ENCODE measurements at places on chromosomes 16 and 17.

- H3K27me3 ChIP-seq: peaks cover 2% of the 10 kb centered on the region
- peaks cover 18% of the 10 kb centered on the region for H3K36me3 ChIP-seq
- no peak overlapping the region for H3K4me3 ChIP-seq
- no peak for DNase-seq
Observed at GRCh38 chr17:1735834-1736347, 6.8 kb upstream of the SERPINF2 start.

DNA sequence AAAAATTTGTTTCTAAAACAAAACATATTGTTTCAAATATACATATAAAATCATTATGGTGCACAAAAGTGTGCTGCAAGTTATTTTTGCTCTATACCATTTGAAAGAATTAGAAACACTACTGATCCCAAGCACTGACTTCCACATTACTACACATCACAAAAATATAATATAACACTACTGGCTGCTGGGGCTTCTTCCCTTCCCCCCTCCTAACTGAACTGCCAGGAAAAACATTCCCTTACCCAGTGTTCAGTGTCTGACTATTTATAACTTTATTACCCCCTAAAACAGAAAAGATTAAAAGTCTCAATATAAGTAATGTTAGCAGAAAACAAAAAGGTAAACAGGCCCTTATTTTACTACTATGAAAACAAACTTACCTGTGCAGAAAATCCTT lies 36.9 kb downstream of the GPATCH8 start:
- no peaks in the 10 kb centered on the region for H3K27me3 ChIP-seq
- H3K4me3 ChIP-seq: no peak overlapping the region
- no peak for DNase-seq

DNA sequence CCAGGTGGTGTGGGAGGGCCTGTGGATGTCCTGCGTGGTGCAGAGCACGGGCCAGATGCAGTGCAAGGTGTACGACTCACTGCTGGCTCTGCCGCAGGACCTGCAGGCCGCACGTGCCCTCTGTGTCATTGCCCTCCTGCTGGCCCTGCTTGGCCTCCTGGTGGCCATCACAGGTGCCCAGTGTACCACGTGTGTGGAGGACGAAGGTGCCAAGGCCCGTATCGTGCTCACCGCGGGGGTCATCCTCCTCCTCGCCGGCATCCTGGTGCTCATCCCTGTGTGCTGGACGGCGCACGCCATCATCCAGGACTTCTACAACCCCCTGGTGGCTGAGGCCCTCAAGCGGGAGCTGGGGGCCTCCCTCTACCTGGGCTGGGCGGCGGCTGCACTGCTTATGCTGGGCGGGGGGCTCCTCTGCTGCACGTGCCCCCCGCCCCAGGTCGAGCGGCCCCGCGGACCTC lies 798 bp downstream of the CLDN9 start:
- H3K27me3 ChIP-seq: peaks cover 27% of the 10 kb centered on the region
- no peak overlapping the region for H3K27ac ChIP-seq
- H3K36me3 ChIP-seq: no peaks in the 10 kb centered on the region
- H3K4me1 ChIP-seq: peaks cover 12% of the 10 kb centered on the region
- DNase-seq: no peak
- no peak overlapping the region for H3K4me3 ChIP-seq

DNA sequence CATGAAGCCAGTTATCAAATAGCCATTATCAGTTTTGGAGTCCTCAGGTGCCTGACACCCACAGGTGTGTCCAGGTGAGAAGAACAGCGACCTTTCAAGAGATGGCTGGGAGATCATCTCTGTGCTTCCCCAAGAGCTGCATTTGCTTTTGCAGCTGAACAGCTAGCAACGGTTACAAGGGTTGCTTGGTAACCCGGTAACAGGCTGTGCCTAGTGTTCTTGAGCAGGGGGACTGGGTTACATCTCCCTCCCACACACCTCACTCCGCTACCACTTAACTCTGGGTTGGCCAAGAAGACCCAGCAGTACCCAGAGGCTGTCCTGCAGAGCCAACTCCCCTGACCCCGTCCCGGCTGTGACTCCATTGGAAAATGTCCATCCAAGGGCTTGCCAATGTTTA lies 147.0 kb downstream of the SLC39A11 start:
- peaks cover 12% of the 10 kb centered on the region for H3K4me1 ChIP-seq
- no peak for DNase-seq
- no peak overlapping the region for H3K4me3 ChIP-seq

GRCh38 chr16:68784226-68784625 lies 47.1 kb downstream of the CDH1 start:
- no peak overlapping the region for H3K27ac ChIP-seq
- no peak overlapping the region for H3K4me3 ChIP-seq
- no peaks in the 10 kb centered on the region for H3K36me3 ChIP-seq
- DNase-seq: no peak
- H3K4me1 ChIP-seq: no peaks in the 10 kb centered on the region
